ENCODE measurements at places on chromosomes 4 and X. TPM values are rescaled to one million over a fixed set of nuclear protein-coding genes. Genes with fewer than 3 reads are reported as not detected.

DNA sequence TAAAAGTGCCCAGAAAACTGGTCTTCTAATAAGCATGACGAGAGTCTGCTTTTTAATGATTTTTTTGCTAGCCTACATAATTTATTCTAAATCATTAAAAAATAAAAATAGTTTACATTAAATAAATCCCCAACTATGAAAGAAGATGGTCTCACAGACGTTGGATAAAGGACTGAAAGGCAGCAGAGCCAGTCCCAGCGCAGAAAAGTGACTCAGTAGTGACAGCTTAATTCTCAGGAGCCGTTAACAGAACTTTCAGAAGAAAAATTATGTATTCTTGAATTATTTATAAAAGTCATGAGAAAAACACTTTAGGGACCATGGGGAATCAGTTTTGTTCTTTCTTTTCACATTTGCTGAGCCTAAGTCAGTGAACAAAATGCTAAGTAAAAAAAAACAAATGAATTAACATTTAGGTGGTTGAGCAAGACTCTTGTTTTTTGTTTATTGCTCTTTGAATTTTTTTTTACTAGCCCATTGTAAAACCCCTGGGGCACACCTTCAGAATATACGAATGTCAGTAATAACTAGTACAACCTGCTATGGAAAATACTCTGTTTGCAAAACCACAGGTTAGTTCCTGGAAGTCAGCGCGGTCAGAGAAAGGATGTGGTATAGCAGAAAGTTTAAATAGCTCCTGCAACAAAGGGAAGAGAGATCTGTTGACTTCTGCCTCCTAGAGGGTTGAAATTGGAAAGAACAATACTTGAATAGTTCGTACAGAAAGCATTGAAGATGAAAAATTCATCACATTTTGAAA lies 50.4 kb upstream of the CCDC160 start:
- DNase-seq = no peak

Gene MAGEB6
- polyA plus RNA-seq = not detected

DNA sequence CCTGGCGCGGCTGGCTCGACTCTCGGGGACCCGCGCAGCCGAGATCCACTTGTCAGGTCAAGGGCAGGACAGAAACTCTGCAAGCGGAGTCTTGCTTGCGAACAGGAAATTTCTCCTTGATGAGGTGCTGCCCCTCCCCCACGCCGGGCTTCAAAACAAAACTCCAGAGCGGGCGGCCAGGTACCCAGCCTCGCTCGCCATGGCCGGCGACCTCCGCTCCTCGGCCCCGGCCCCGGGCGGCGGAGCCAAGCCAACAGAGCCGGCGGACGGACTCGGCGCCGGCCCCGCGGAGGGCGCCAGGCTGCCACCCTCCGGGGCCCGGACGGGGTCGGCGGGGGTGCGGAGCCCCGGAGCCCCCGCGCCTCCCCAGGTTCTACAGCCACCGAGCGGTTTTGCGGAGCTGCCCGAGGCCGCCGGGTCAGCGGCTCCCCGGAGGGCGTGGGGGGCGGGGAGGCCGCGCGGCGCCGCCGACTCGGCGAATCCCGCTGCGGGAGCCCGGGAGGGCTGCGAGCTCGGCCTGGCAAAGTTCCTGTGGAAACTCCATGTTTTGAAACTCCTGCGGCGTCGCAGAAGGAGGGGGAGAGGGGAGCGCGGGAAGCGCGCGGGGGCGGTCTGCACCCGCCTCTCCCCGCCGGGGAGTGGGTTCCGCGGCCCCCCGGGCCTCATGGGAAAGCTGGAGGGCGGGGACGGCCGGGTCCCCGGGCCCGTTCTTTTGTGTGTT lies 11.7 kb upstream of the BCOR start:
- no peak for DNase-seq

Gene TRIM2
- polyA plus RNA-seq = 19.2 TPM

Gene TCP11X1
- not detected for polyA plus RNA-seq

DNA sequence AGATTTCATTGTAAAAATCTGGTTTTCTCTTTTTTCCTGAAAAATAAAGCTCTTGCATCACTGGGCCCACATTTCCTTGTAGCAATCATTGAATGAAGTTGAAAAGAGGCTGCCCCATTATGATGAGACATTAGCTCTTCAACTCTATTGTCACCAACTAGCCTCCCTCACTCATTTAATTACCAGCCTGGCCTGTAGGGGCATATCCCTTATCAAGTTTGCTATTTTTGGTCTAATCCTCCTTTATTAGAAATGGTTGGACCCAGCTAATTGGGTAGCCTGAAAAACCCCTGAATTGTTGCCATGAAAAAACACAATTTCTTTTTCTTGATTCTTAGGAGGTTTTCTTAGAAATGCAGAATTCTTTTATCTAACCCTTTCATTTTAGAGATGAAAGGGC lies 164.6 kb upstream of the CASK start:
- no peak for DNase-seq

DNA sequence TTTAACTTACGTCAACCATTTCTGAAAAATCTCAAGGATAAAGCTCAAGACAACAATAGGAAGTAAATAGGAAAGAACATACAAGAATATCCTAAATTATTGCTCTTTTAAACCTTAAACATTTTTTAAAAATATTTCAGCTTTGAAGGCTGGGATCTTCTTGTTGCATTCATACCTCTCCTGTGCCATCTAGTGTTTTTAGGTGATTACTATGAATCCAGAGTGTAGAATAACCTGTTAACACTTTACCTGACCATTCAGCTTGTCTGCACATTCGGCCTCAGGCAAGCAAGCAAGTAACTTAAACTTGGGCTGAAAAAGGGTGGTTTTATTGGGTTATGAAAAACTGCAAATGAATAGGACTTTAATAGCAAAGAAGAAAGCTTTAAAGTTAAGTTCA lies 507.8 kb upstream of the INTU start:
- no peak for DNase-seq

Gene IBSP
- polyA plus RNA-seq = not detected

DNA sequence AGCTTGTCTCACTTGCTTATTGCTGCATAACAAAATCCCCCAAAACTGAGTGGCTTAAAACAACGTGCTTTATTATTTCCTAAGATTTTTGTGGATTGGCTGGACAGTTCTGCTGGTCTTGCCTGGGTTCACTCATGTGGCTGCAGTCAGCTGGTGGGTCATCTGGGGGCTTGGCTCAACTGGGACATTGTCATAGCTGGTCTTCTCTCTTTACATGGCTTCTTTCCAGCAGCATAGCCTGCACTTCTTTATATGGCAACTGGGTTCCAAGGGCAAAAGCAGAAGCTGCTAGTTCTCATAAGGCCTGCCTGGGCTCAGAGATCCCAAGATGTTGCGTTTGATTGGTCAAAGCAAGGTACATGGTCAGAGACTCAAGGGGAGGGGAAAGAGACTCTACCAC lies 33.7 kb upstream of the STAG2 start:
- DNase-seq = no peak

GRCh38 chr4:61049018-61049417 lies 151.1 kb upstream of the ADGRL3 start:
- DNase-seq = no peak

Gene FHIP1A
- polyA plus RNA-seq = 9.3 TPM

Gene ADAM29
- polyA plus RNA-seq = not detected

Gene KLHL13
- polyA plus RNA-seq = 56.6 TPM

DNA sequence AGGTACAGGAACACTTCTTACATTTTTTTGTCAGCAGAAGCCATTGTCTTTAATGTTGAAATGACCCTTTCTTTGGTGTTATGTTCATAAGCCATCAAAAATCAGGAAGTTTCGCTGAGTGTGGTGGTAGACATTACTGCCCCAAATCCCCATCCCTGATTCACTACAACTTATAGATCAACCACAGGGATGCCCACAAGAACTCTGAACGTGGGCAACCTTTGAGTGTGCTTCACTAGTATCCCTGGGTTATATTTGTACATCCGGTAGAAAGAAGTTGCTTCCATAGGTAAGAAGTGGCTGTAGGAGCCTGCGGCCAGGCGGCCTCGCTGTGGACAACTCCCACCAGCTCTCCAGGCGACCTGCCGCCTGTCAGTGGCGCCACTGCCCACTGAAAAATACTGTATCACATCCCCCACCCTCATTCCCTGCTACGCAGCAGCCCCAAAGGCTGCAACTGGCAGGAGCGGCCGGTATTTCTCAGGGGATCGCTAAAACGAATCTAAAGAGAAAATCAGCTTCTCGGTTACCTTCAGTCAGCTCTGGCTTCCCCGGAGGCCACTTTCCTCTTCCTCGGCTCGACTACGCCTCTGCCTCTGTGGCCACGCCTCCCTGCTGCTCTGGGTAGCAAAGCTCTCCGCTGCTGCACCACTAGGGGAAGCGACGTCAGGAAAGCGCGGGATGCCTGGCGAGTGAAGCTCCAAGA lies 13.9 kb upstream of the ETDC start:
- peak; percentile 14 for DNase-seq

- no peak for DNase-seq
These were observed 61.1 kb upstream of the DCTD start for GRCh38 chr4:182978152-182978827.

- DNase-seq = no peak
These were observed 10.0 kb downstream of the MGST2 start for GRCh38 chr4:139675651-139676050.

Gene LINC00632
- 12.5 TPM for polyA plus RNA-seq

GRCh38 chr4:24927049-24927448 lies 14.2 kb upstream of the CCDC149 start:
- DNase-seq = no peak

- DNase-seq = no peak
These were observed 21.8 kb upstream of the BBS12 start for GRCh38 chr4:122710434-122711308.

Gene FAM47B
- not detected for polyA plus RNA-seq

- no peak for DNase-seq
These were observed 5.0 kb downstream of the SOD3 start for GRCh38 chr4:24800325-24800895.

DNA sequence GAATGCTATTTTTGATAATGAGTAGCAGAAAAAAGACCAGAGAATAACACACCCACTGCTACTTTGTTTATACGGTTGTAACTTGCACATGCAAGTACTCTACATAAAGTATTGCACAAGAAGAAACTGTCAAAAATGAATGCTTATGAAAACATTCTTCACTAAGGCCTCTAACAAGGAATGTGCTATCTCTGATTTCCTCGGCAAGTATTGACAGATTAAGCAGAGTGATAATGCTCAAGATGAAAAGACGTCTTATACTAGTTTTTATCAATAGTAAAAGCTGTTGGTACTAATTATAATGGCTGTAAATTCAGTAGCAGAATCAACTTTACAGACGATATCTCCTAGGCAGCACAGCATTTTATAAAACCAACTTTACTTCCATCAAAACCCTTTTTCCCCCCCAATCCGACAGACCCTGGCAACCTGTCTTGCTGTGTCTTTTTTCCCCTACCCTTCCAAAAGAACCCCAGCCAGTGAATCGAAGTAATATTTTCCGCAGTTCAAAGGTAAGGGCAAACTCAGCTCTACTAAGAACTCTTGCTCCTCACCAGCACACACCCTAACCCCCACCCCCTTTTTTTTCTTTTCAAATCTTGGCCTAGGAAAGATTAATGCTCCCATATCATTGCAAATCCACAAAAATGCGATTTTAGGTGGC lies 1.5 kb downstream of the FRYL start:
- no peak for DNase-seq

- DNase-seq = no peak
These were observed 177.8 kb upstream of the ATP6AP2 start for GRCh38 chrX:40402831-40403533.

GRCh38 chrX:120365320-120365719 lies 3.4 kb downstream of the ATP1B4 start:
- no peak for DNase-seq

DNA sequence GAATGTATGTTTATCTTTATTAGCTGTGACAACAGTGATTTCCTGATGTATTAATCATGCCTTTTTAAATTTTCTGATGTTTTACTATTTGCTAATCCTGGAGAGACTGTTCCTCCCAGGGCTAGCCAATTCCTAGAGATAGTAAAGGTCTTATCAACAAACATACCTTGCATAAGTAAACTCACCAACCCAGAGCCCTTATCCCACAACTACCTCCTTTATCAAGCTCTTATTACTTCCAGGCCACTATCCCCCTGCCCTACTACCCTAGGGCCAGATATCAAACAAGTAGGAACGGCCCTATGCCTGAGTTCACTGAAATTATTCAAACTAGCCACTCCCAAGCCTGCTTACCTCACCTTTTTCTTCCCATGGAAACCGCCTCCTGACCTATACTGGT lies 58.2 kb upstream of the NPNT start:
- no peak for DNase-seq

DNA sequence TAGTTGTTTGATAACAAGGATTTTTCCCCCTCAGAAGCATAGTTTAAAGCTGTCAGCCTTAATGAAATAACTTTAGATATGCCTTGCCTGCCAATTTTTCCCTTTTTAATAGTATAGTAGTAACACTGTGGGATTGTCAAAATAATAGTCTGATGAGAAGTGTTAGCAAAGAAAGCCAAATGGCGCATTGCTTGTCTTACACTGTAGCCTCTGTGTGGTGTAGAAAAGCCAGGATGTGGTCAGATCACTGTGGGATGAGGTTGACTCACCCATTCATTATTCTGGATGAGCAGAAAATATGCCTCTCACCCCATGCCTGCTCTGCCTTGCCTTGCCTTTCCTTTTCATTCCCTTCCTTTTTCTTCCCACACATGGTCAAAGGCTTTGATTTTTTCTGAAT lies 257.8 kb upstream of the NRK start:
- DNase-seq = no peak

Gene PCDH19
- 3.8 TPM for polyA plus RNA-seq

DNA sequence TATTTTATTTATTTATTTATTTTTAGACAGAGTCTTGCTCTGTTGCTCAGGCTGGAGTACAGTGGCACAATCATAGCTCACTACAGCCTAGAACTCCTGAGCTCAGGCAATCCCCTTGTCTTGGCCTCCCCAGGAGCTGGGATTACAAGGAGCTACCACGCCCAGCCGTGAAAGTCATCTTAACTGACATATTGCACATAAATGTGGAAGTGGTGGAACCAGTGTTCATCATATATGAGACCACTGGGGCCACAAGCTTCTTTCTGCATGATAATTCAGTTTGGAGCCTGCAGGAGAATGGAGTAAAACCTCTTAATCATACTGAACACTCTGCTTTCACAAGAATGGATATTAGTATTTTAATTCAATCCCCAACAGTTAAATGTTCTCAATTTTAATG lies 12.5 kb upstream of the CTSO start:
- DNase-seq = no peak

GRCh38 chr4:92381616-92382015 lies 77.8 kb downstream of the GRID2 start:
- no peak for DNase-seq

Gene ERCC6L
- polyA plus RNA-seq = 1.7 TPM

Gene KCND1
- 1.2 TPM for polyA plus RNA-seq

DNA sequence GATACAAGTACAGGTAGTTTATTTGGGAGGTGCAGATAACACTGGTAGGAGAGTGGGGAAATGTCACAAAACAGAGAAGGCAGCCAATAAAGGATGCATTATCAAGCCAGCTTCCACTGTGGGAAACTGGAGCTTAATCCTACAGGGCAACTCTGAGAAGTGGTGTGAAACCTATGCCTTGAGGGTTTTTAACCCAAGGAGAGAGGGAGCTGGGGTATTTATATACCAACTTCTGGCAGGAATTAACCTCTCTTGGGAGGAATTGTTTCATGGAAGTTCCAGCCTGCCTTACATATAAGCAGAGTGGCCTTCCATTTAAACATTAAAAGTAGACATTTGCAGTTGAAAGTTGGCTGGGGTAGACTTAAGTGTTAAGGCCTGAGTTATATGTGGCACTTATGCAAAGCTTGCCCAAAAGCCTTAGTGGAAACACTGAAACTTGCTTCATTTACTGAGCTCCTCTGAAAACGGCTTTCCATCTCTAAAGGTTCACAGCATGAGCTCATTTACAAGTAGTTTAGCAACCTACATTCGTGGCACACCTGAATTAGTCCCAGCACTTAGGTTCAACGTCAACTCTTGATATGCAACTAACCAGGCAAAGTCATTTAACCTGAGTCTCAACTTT lies 19.2 kb downstream of the MAGEB17 start:
- DNase-seq = no peak

- DNase-seq = no peak
These were observed 86.8 kb downstream of the GATB start for GRCh38 chr4:151673908-151674520.
